ENCODE measurements at places on chromosomes 13 and 19. TPM values are rescaled to one million over a fixed set of nuclear protein-coding genes. Genes with fewer than 3 reads are reported as not detected.

The KCNRG gene
- total RNA-seq, result 0.64 TPM

- no peak for DNase-seq
Measured at GRCh38 chr19:55079400-55080038, 3.9 kb downstream of the EPS8L1 start.

GRCh38 chr19:32129141-32129540, 216.3 kb upstream of the ZNF507 start:
- DNase-seq, result no peak

DNA sequence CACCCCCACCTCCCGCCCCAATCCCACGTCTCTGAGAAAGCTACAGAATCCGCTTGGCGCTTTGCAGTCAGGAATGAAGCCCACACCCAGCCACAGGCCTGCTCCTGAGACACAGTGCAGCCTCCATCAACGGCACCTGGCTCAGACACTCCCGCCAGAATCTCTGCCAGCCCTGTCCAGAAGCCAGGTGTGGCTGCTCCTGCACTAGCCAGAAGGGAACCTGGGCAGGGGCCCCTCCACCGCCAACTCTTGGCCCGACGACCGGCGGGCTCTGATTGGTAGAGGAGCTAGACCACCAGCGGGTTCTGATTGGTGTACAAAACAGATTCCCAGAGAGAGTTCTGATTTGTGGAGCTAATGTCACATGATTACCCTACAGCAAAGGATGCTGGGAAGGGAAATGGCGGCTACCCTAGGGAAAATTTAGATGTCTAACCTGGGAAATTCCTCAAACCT, 2.9 kb upstream of the PPP6R1 start:
- DNase-seq, result peak; percentile 64

DNA sequence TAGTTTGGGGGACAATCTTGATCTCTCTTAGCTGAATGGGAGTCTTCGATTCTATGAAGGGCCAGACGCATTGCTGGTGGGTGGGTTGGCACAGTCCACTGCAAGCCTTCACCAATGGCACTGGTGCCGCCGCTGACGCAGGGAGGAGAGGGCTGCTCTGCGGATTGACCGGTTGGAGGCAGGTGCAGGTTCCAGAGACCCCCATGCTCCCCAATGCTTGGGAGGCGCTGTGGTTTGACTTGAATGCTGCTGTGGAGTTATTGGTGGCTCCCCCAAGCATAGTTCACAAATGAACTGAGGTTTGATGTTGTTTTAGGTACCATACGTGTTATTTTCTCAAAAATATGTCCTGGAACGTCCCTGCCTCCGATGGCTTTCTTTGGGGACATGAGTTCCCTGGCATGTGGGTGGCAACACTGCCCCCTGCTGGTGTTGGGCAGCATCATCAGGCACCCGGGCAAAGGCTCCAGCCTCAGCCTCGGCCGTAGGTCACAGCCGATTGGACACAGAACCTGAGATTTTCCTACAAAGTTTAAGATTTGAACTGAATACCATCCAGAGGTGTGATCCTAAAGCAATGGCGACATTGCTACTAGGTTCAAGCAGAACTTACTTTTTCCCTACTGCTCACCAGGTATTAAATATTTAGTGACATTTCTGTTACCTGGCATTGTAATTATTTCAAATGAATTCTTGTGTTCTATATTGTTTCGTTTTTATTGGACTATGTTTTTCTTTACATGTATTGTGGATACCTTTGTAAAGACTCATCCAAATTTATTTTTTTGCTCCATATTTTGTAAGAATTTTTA, 95.5 kb downstream of the ANKRD10 start:
- peak; percentile 84 for DNase-seq

The KLK10 gene
- total RNA-seq, result 1.3 TPM
